Activated CD4-positive, alpha-beta T cell treated with anti-CD3 and anti-CD28 coated beads for 1 hour (primary cell): ENCODE measurements at places on chromosomes 11 and 22.

DNA sequence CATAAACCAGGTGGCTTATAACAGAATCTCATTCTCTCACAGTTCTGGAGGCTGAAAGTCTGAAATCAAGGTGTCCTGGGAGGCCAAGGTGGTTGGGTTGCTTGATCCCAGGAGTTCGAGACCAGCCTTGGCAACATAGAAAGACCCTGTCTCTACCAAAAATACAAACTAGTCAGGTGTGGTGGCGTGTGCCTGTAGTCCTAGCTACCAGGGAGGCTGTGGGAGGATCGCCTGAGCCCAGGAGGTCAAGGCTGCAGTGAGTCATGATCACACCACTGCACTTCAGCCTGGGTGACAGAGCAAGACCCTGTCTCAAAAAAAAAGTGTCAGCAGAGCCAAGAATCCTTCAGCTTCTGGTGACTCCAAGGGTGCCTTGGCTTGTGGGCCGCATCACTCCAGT, 8.9 kb upstream of the PRR5 start:
- DNase-seq: no peak

GRCh38 chr11:111059726-111060125, 185.8 kb upstream of the POU2AF2 start:
- DNase-seq: no peak

DNA sequence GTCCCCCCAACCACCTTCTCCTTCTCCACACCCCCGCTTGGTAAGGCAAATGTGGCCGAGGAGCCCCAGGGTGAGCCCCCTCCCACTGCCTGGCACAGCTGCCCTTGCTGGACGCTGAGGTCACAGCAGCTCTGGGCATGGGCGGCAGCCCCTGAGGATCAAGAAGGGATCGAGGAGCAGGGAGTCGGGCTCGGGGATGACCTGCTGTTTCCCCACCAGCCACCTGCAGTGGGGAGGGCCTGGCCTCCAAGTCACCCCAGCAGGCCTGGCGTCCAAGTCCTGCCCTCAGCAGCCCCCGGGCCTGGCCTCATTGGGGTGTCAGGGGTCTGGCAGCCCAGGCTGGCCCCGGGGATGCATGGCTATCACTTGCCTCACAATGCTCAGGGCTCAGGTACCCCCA, 23.7 kb downstream of the MUC5AC start:
- DNase-seq: no peak

DNA sequence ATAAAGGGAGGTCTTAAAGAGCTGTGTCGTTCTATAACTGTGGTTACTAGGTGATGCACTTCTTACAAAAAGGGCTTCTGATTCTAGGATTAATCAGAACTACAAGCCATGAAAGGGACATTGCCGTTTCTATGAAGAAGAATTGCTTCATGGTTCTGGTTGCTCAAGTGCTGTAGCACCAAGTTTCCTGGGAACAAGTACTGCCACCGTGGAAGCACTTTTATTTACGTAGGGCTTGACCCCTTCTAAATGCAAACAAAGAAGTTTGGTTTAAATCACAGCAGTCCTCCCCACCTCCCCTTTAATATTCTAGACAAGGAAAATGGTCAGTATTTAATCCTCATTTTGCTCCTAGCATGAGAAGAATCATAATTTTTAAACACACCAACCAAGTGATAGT, 9.8 kb downstream of the YAP1 start:
- DNase-seq: no peak

GRCh38 chr11:96012086-96012824, 88.3 kb upstream of the MTMR2 start:
- DNase-seq: peak; percentile 40

DNA sequence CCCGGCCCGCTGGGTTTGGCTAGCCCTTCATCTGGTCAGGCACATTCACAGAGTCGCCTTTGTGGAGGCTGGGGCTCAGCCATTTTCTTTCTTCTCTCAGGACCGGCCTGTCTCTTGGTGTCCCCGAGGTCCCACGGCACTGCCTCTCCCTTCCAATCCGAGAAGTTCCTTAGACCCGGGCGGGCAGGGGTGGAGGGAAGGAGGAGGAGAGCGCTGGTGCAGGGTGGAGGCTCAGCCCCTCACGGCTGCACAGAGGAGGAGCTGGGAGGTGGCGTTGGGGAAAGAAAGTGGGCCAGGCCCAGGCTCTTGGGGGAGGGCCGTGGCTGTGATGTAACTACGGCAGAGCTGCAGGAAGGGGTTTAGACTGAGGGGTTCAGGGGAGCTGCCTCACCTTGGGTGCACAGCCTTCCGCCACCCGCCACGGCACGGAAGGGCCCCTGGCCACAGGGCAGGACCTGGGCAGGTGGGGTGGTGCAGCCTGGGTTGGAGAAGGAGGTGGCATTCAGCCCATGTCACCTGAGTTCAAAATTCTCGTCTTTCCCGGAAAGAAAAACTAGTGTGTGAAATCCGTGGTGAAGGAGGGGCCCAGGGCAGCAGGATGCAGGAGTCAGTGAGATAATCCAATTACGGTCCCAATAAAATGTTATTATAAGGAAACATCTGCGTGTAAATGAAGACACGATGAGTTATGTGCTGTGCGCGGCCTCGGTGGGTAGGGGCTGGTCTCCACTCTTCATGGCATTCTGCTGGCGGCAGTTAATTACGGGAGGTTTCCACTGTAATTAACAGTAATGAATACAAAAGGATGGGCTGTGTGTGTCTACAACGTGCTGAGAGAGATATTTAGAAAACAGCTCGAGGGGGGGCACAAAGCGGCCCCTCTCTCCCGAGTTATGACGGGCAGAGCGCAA, 1.7 kb downstream of the BRSK2 start:
- no peak for DNase-seq

DNA sequence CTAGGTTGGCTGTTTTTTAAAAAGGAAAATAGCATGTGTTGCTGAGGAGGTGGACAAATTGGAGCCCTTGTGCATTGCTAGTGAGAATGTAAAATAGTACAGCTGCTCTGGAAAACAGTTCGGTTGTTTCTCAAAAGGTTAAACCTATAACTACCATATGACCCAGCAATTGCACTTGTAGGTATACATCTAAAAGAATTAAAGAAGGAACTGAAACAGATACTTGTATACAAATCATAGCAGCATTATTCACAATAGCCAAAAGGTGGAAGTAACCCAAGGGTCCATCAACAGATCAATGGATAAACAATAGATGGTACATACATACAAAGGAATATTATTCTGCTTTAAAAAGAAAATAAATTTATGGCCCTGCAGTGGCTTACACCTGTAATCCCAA, 111.4 kb downstream of the CSTPP1 start:
- DNase-seq: no peak

DNA sequence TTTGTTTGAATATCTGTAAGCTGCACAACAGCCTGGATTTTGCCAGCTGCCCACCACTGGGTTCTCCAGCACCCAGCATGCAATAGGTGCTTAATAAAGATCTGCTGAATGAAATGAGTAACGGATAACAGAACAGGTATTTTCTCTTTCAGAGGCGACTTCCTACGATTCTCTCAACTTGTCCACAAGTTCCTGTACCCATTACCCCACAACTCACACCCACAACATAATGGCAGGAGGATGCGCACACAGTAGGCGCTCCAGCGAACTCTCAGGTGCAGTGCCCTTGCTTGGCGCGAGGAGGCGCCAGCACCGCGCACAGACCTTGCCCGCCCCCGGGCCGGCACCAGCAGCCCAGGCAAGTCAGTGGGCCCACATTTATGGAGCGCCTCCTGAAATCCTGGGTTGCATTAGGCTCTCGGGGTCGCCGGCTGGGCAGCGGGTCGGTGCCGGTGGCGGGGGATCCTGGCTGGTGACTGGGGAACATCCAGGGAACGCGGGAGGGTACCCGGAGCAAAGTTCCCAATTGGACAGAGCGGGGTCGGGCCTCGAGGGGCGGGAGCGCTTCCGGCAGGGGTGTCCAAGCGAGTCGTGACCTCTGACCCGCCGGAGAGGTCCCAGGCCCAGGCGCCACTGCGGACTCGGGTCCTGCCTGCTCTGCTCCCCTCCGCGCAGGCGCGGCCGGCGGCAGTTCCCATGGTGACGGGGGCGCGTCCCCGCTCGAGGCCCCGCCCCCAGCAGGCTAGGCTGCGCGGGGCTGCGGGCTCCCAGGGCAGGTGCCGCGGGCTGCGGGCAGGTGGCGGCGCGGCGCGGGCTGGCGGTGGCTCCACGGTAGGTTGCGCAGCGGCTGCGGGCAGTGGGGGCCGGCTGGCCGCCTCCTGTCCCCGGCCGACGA, at the start of gene KIAA1671:
Gene KIAA1671, plus strand, starts transcription at position 775 of the 895 bp plus-strand sequence. CDS start 75,284 bp downstream, outside the sequence.
- DNase-seq: peak; percentile 83

- DNase-seq: no peak
Observed at GRCh38 chr11:72217841-72218240, 1.2 kb downstream of the FOLR2 start.
